ENCODE measurements at places on chromosomes 3 and 15.

- DNase-seq: no peak
Measured at GRCh38 chr3:127139601-127140500, 53.1 kb upstream of the PRR23E start.

GRCh38 chr3:162390891-162391290, 894.3 kb downstream of the OTOL1 start:
- DNase-seq: no peak

DNA sequence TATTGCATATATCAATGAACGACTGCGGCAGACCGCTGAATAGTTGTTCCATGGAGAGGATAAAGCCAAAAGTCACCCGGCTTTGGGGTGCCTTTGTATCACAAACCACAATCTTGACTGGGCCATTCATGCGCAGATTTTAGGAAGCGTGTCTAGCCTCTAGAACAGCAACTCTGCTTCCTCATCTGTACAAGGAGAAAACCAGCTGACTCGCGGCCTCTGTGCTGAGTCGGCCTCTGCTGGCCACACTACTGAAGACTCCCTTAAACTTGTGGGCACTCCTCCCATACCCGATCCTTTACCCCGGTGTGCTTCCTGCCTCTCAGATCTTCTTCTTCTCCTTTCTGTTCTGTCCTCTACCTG, 872 bp downstream of the DLEC1 start:
- DNase-seq: peak; percentile 30

DNA sequence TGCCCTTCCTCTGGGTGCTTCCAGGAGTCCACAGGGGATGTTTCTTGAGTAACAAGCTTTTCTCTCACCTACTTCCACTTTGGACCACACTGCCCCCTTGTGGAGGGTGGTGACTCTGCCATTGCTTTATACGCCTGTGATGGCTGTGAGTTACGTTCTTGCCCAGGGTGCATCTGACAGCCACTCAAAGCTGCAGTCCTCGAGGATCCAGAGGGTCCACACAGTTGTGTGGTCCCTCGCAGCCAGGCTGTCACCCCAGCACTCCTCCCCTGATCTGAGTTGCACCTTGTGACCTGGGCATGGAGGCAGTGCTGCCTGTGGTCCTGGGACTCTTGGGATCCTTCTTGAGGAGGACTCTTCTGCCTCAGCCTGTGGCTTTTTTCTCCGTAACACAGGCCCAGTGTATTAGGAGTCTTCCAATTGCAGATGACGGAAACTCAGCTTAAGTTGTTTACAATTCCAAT, 23.4 kb downstream of the FOXL2 start:
- peak; percentile 92 for DNase-seq

Measured in thyroid gland (tissue), 4 donors.